ENCODE measurements at places on chromosomes 7 and 10.

GRCh38 chr7:111312966-111313365 lies 222.0 kb downstream of the LRRN3 start:
- DNase-seq = no peak

DNA sequence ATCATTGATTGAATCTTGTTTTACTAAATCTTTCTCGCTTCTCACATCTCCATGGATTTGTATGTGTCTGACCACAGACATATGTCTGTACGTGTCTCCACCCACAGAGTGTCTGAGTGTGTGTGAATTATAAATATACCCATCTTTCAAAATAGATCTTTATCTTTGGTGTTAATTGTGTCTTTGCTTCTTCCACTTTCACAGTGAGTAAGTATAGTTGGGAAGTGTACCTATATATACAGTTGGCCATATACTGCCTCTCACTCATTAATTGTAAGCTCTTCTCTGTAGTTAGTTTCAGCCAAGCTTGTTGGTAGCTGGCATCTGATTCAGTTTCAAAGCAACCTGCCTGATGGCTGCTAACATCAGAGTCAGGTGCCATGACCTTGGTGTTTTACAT lies 18.4 kb downstream of the EEPD1 start:
- DNase-seq = no peak

DNA sequence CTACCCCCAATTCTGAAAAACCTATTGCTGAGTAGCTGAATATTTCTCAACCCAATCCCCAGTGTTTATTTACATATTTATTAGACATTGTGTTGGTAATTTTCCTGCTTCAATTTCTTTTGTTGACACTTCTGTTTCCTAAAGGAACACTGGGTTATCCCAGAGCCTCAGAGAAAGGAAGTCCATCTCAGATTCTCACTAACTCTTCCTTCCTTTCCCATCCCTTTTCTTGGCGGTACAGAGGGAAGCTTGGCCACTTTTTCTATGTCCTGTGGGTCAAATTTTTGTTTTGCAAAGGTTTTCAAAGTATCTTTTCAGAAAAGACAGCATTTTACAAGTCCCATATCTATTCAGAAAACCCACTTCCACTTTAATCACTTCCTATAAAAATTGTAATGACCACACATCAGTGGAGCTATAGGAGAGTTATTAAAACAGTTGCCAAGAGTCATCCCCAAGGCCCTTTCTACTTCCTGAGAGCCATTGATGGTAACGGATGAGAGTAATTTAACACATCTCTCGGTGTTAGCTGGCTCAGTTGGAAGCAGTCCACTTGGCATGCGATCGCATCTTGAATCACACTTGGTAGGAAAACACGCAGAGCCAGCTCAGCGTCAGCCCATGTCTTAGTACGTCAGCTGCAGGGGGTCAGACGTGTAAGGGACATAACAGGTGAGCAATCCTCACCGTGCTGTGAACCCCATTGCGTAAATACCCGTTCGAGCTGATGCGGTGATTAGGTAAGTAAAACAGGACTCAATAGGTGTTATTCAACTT lies 231.1 kb upstream of the ADARB2 start:
- no peak for DNase-seq

GRCh38 chr10:17965649-17966235 lies 14.0 kb downstream of the SLC39A12 start:
- no peak for DNase-seq

DNA sequence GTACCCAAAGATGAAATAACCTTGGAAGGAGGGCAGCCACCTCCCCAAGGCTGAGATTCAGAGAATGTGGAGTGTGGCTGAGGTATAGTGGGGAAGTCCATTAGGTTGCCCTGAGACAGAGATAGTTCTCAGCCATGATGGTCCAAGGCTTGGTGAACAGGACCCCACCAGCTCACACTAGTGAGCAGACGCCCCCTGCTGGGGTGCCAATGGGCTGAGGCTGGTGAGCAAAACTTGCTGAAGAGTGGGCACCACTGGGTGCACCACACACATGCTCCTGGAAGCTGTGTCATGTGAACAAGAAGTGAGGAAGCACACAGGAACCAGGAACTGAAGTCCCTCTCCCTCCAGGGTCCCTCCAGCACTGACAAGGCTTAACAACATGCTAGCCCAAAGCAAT lies 8.9 kb downstream of the FBXL13 start:
- DNase-seq = peak; percentile 10

DNA sequence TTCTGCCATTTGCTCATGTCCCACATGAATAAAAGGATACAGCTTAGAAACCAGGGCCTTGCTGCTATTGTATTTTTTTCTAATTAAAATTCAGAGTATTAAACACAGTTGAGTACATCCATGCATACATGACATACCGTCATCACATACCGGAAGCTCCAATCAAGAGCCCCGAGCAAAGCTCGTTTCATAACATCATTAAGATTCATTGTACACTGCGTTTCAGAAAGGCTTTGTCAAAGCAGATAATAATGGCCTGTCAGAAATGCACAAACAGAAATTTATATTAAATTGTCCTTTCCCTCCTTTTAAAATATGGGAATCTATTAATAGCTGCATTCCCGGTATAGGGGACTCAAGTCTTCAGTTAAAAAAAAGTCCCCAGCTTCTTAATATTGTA lies 103.4 kb downstream of the PRTFDC1 start:
- DNase-seq = no peak

DNA sequence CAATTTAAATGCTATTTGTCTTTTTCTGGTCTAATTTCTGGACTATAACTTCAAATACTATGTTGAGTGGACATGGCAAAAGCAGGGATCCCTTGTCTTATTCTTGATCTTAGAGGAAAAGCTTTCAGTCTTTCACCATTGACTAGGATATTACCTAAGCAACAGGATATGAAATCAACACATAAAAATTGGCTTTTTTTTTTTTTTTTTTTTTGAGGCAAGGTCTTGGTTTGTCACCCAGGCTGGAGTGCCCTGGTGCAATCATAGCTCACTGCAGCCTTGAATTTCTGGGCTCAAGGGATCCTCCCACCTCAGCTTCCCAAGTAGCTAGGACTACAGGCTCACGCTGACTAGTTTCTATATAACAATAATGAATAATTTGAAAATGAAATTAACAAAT lies 90.8 kb downstream of the JMJD1C start:
- DNase-seq = no peak

- DNase-seq = no peak
Measured at GRCh38 chr10:77737608-77738007, 100.0 kb upstream of the KCNMA1 start.

DNA sequence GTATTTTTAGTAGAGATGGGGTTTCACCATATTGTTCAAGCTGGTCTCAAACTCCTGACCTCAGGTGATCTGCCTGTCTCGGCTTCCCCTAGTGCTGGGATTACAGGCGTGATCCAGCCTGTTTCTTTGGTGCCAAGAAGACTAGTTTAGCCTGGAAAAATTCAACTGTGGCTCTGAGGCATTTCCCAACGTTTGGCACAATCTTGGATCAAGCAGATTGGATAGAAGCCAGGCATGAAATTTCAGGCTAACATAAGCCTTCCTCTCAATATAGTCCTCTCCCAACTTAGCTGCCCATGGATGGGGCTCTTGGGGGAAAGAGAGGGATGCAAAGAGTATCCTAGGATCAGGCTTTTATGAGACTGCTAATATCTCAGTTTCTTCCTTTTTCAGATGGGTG lies 53.8 kb downstream of the APBB1IP start:
- no peak for DNase-seq

DNA sequence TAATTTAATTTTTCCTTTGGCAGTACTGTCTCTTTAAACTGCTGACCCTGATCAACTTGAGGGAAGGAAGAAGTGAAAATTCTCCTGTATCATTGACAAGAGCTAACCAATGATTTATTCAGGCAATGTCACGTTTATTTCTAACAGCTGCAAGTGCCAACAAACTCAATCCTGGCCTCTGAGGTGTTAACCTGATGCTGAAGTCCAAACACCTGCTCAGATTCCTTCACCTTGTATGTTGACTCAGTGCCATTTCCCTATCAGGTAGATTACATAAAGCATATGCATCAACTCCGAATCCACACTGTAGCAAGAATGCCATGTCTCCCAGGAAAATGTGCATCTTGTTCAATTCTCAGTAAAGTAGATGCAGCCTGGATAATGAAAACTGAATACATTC lies 820.0 kb downstream of the XPNPEP1 start:
- DNase-seq = no peak

- no peak for DNase-seq
Measured at GRCh38 chr7:142181211-142181610, 69.7 kb downstream of the MGAM2 start.

- no peak for DNase-seq
Measured at GRCh38 chr10:52679117-52679516, 93.5 kb downstream of the MBL2 start.

- no peak for DNase-seq
Measured at GRCh38 chr7:88233828-88234227, 14.0 kb upstream of the SRI start.

DNA sequence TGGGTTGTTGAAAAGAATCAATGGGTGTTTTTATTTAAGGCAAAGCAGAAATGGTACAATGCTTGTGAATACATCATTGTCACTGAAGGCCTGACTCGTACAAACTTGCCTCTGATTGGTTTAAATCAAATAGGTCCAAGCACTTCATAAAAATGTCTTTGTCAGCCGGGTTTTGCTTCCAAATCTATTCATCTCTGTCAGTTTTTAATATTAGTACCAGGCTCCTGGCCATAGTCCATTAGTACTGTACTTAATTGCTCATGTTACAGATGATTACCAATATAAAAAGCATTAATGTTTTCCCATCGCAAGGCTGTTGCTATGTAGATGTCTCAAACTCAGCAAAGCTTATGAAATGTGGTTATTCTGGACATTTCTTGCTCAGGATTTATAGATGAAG lies 171.9 kb downstream of the ARID5B start:
- no peak for DNase-seq

DNA sequence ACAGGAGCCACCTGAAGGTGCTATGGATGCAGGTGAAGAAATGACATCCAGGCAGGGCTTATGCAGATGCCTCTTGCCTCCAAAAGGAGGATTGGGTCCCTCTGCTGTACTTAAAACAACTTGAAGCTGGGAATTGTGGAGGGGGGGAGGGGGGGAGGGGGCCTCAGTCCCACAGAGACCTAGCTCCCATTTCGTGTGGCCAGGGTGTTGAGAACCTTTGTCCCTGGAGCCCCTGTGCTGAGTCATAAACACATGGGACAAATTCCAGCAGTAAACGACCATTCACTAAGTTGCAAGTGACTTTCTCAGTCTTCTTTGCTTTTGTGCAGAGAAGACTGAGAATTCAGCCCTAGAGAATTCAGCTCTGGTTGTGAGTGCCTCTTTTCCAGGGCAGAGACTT lies 96.5 kb upstream of the PODXL start:
- DNase-seq = no peak

- DNase-seq = no peak
Measured at GRCh38 chr7:141073641-141074161, at the start of gene TMEM178B. TSS of gene TMEM178B (plus strand) at chr7:141074064.

GRCh38 chr10:84155521-84155920 lies 16.2 kb downstream of the GHITM start:
- no peak for DNase-seq

GRCh38 chr7:33886149-33886623 lies 19.2 kb upstream of the BMPER start:
- no peak for DNase-seq

DNA sequence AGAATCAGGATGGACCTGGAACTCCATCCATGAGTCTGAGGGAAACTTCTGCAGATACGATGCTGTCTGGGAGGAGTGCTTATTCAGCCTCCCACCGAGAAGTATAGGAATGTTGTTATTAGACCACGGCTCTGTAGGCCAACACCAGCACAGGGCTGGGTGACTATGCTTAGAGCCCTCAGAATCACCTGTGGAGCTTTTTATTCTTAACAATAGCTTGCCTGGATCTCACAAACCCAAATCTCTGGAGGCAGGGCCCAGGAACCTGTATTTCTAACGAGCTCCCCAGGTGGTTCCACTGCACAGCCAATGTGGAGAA lies 55.6 kb upstream of the ARID5B start:
- no peak for DNase-seq

GRCh38 chr10:11301571-11302111 lies 284.0 kb downstream of the CELF2 start:
- DNase-seq = no peak

GRCh38 chr10:4141471-4141870 lies 356.5 kb upstream of the KLF6 start:
- DNase-seq = no peak

- no peak for DNase-seq
Measured at GRCh38 chr10:89074120-89074519, 83.5 kb downstream of the FAS start.

GRCh38 chr7:25879799-25880198 lies 272.2 kb upstream of the NFE2L3 start:
- DNase-seq = no peak

- no peak for DNase-seq
Measured at GRCh38 chr7:105866102-105866801, 10.1 kb downstream of the ATXN7L1 start.

- no peak for DNase-seq
Measured at GRCh38 chr7:15801551-15801950, 115.1 kb upstream of the MEOX2 start.

- DNase-seq = no peak
Measured at GRCh38 chr10:72598769-72599701, 26.8 kb downstream of the MICU1 start.

DNA sequence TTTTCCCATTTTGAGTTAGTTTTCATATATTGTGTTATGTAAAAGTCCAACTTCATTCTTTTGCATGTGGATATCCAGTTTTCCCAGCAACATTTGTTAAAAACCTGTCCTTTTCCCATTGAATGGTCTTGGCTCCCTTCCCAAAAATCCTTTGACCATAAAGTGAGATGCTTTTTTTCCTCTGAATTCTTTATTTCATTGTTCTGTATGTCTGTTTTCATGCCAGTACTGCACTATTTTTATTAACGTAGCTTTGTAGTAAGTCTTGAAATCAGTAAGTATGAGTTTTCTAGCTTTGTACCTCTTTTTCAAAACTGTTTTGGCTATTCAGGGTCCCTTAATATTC lies 20.0 kb downstream of the C1GALT1 start:
- DNase-seq = no peak

DNA sequence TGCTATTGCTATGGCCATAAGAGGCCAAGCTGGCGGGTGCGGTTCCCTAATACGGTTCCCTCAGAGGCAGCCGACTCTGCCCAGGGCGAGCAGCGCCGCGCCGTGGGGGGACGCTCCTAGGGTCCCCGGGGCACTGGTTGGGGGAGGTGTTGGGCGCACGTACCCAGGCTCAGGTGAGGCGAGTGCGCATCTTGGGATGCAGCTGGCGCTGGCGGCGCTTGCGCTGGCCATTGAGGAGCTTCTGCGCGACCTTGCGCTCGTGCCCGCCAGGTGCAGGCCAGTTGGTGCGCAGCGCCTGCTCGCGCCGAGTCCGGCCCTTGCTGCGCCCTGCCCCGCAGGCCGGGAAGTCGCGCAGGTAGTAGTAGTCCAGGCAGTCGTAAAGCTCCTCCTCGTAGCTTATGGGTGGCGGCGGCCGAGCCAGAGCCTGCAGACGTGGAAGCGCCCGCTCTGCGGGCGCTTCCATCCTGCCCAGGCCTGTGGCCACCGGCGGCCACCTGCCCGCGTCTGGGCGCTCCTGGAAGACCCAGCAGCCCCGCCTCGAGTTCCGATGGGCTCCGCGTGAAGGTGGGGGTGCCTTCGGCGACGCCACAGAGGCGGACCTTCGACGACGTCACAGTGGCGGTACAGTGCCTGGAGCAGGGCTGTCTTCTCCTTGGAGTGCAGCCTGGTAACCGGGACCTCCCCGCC lies at the start of gene NUPR2:
Gene NUPR2, minus strand, starts transcription at position 566 of the 687 bp plus-strand sequence. Its CDS starts 103 bp downstream, at position 463.
- no peak for DNase-seq

GRCh38 chr7:51255036-51255435 lies 61.6 kb downstream of the COBL start:
- no peak for DNase-seq

- DNase-seq = no peak
Measured at GRCh38 chr7:117043108-117043825, 90.0 kb downstream of the ST7 start.

- no peak for DNase-seq
Measured at GRCh38 chr7:110621289-110621688, 469.6 kb upstream of the LRRN3 start.
